ENCODE measurements at places on chromosomes 6 and 20.

DNA sequence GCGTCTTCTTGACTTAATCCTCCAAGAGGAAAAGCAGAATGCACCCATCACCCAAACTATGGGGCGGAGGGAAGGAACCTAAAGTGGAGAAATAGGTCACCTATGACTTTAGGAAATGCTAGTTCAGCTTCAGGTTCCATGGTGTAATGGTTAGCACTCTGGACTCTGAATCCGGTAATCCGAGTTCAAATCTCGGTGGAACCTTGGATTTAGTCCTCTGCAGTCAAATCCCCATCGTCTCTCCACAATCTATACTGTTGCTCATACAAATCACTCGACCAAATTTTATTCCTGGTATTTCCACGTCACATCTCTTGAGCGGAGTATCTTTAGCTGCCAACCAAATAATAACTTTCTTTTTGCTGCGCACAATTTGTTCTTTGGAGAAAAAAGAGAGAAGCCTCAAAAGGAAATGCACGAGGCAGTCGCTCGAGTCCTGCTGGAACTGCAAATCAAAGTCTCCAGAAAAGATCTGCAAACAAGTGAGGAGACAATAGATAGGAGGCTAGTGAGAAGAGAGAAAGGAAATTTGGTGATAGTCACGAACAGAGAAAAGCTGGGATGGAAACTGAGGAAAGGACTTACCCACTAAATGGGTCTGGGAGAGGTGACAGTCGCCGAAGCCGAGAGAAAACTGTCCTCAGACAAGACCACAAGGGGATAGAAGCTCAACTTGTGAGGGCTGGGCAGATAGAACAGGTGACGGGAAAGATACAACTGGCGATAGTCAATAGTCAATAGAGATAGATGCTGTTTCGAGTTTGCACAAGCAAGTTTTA, 16.6 kb downstream of the POM121L2 start:
- DNase-seq = no peak

DNA sequence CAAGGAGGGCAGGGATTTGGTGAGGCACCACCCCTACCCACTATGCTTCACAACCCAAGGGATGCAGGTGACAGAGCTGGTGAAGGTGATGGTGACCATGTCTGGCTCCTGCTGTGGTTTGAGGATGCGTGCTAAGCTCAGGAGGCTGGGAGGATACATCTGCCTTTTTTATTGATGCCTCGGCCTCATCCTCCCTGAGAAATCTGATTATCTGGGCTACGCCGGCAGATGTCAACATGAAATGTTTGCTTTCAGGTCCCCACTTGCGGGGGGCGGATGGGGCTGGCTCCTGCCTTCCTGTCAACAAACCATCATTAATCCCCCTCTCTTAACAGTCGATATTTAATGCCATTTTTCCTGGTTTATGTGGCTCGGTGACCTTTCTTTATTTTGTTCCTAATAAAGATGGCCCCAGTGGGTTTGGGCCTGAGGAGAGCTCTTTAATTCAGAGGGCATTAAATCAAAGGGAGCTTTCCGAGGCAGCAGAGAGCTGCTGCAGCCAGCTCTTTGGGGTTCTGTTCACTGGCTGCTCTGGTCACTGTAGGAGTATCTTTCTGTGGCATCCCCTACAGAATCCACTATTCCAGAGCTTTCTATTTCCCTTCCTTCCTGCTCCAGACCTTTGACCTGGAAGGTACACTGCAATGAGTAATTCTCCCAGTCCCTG, 33.5 kb upstream of the LRFN2 start:
- no peak for DNase-seq

DNA sequence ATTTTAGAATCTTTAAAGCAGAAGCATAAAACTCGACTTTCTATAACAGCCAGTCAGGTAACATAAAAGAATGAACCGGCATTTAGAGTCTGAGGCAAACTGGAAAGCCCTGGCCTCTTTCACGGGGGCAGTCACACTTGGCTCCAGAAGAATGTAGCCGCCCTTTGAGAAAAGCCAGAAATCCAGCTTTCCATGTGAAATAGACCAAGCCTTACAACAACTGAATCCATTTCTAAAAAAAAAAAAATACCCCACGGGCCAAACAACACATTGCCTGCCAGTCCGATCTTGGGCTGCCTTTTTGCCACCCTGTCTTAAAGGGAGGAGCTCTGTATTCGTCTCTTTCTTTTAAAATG, 252.9 kb upstream of the TAB2 start:
- no peak for DNase-seq

DNA sequence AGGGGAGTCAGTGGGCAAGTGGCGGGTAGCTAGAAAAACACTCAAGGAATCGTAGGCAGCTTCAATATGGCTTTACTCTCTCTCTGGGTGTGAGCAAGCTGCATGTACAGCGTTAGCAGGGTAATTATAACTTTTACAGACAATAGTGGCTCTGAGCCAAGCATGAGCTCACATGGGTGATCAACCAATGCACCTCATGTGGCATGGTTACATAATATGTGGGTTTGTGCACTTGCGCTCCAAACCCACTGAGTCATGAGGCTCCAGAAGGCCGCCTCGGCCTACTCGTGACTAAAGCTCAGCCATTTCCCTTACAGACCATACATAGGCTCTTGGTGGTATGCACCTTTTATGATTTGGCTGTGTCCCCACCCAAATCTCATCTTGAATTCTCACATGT, 78.4 kb upstream of the FBXL4 start:
- DNase-seq = no peak

DNA sequence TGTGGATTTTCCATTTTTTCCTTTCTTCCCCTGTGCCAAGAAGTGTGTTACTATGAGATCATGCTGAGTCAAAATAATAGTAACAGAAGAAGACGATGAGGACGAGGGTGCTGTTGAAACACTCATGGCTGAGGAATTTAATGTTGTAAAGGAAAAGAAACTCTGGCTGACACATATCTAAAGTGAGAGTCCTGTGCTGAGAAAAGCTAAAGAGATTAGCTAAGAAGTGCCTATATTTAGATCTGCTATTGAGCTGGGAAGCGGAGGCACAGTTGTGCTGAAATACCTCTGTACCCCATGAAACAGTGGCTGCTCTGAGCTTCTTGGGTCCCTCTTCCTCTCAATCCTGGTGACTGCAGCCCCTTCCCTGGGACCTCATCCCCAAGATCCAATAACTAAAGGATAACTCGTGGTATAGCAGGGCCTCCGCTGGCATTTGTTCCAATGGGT, 1.1 kb upstream of the SYTL3 start:
- DNase-seq = no peak

GRCh38 chr20:62824476-62825332, 7.9 kb downstream of the COL9A3 start:
- DNase-seq = no peak

DNA sequence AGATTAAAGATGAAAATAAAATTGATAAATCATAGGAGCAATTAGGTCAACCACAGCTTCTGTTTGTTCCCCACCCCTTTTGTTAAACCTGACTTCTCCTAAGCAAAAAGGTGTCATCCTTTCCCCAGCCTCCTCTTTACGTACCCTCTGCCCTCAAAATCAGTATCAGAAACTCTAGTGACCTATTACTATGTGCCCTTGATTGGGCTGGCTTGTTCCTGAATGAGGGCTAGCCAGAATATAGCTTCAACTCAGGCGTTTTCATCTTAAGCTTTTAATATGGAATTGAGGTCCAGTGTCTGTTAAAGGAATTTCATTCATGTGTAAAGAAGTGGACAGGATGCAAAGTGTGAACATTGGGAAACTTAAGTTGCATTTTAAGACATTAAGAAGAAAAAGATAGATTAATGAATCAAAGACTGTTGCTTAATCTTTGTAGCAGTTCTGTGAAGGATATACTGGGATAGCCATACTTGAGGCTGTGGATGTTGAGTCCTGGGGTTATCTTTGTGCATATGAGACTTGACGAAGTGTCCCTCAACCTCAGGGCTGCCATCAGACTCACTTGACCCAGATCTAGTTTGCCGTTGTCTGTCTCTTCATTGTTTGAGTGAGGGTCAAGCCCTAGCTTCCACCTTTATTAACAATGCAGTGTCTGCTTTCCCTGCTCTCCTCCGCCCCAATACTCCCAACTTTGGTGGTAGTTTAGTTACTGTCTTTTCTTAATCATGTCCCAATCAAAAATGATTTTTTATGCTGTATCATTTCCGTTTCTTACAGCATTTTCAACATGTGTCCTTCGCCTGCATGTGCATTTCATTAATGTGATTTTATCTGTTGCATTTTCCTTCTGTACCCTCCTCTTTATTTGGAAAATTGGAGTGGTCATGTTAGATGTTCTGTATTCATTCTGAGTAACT, 1.9 kb downstream of the TBPL1 start:
- DNase-seq = no peak

DNA sequence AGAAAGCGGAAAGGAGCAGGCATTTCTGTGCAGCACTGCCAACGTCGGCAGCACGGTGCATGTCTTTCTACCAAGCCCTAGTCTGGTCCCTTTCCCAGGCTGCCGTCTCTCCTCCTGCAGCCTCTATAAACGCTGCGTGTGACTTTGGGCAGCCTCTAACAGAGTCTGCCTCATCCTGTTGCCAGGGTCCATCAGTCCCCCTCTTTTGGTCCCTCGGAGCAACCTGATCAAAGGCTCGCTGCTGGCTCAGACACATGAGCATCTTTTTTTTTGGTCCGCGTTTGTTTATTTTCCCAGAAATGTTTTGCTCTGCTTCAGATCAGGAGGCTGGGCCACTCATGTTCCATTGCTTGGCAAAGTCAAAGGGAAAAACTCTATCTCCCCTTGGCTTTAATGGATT, 166.8 kb upstream of the CST7 start:
- no peak for DNase-seq
